Camera-type eye (tissue), 1 donor: ENCODE measurements at places on chromosomes 5 and 9. TPM values are rescaled to one million over a fixed set of nuclear protein-coding genes. Genes with fewer than 3 reads are reported as not detected.

LCP2 gene
- 8.6 TPM for total RNA-seq

LCN6 gene
- not detected for total RNA-seq

GFPT2 gene
- total RNA-seq = 17.5 TPM

RGS7BP gene
- total RNA-seq = 3.8 TPM

UBE2QL1 gene
- 6.5 TPM for total RNA-seq

C9orf153 gene
- total RNA-seq = 1.2 TPM

CACFD1 gene
- 19.4 TPM for total RNA-seq

GALNT10 gene
- 29.1 TPM for total RNA-seq

QSOX2 gene
- 20.5 TPM for total RNA-seq

PFN3 gene
- not detected for total RNA-seq

LVRN gene
- 2.0 TPM for total RNA-seq

OTP gene
- total RNA-seq = not detected

FOXI1 gene
- not detected for total RNA-seq

CDKN2B-AS1 gene
- total RNA-seq = 0.77 TPM

HAUS6 gene
- 21.2 TPM for total RNA-seq

PCDHA4 gene
- 7.1 TPM for total RNA-seq

ORM1 gene
- total RNA-seq = not detected

PSIP1 gene
- total RNA-seq = 262 TPM

TMED9 gene
- 81.0 TPM for total RNA-seq

NKD2 gene
- 18.0 TPM for total RNA-seq
